ENCODE measurements at places on chromosomes 13 and 19. TPM values are rescaled to one million over a fixed set of nuclear protein-coding genes. Genes with fewer than 3 reads are reported as not detected.

DNA sequence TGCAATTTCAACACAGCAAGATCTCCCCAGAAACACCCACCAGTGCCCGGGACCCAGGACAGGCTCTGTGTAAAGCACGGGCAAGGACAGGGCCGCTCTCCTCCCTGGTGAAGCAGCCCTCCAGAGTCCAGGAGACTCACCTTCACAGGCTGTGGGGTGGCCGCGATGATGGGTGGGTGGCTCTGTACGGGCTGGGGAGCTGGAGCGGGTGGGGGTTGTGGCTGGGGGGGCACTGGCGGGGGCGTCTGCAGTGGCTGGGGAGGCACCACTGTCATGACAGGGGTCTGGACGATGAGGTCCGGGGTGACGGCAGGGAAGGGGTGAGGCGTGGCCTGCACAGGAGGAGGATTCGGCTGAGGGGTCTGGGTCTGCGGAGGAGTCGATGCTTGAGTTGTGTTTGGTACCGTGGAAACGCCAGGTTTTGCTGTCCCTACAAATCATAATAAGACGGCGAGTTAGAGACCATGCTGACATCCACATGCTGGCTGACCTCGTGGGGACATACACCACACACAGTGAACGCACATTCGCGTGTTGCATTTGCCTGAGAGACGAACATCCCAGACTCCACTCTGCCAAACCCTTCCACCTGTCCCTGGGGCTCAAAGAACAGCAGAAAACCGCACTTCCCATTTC is 33.1 kb upstream of the EPHX3 start:
- no peak for DNase-seq

DNA sequence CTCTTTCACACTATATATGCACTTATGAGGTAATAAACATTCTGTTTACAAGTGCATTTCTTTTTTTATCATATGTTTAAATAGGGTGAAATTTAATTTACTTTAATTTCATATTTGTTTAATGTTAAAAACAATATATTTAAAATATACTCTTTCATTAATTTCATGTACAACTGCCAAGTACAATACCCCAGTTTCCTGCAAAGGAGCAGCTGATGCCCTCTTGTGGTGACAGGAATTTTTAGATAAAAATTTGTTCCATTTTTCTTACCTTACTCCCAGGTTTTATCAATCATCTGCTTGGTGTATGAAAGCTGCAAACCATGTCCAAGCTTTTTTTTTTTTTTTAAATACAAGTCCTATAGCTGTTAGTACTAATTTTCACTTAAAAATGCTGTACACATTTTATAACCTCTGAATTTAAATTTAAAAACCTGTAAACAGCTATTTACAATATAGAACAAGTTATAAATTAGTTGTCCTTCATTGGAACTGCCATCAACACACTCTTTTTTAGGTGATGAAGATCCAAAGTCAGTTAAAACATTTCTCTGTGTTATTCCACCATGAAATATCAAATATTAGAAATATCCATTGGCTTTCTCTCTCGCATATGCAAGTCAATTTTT is 4.9 kb downstream of the PCDH20 start:
- peak; percentile 9 for DNase-seq

- no peak for DNase-seq
These were observed 203.8 kb upstream of the SLITRK6 start for GRCh38 chr13:86003029-86003428.

DNA sequence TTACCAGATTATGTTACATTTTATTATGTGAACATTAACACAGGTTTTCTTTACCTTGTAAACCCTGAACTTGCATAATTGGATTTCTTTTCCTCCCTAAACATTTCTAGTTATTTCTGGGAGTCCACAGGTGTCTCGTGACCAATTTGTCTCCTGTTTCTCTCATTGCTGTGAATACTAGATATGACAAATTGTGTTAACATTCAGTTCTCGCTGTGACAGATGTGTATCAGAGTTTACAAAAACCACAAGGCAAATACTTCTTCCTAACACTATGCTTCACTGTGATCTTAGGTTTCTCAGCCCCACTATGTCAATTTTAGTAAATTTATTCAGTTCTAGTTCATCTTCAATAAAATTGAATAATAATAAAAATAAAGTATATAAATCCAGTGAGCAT is 1554.9 kb downstream of the EFNB2 start:
- DNase-seq: no peak

DNA sequence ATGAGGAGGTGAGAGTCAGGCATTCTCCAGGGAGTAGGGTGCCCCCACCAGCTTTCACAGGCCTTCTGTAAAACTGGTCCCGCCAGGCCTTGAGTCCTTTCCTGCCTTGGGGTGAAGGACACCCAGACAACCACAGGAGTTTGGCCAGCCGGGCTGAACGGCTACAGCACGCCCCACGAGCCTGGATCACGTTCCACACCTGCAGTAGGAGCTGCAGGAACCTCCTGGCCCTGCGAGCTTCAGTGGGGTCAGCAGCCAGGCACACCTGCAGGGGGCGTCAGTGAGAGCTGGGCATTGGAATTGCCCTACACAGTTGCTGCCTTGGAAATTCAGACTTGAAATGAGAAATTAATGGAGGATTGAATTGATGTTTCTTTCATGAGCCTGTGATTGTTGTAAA is 45.7 kb downstream of the COL4A2 start:
- no peak for DNase-seq

DNA sequence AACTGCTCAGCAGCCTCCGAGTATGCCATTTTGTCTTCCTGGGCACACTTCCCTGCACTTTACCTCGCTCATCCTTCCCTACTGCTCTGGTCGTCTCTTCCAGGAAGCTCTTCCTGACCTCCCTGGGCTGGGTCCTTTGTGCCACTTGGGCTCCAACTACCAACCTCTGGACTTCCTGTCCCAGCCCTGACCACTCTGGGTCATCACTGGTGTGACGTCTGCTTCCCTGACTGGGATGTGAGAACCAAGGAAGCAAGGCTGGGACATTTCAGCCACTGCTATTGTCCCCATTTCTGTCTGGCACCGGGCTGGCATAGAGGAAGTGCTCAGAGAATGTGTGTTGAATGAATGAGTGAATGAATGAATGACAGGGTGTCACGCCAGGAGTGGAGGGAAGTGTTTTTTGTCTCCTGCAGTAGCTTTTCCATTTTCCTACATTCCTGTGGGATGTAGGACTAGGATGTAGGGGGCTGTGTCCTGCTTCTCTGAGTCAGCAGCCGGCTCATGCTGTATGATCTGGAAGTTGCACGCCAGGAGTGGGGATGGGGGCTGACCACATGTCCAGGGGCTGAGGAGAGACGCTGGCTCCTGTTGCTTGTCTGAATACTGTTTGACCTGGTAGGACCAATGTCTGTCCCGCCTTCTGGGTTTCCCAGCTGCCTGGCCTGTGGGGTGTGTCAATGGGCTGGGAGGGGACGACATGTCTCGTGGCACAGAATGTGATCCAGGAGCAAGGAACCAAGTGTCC is 14.7 kb downstream of the NOVA2 start:
- no peak for DNase-seq

DNA sequence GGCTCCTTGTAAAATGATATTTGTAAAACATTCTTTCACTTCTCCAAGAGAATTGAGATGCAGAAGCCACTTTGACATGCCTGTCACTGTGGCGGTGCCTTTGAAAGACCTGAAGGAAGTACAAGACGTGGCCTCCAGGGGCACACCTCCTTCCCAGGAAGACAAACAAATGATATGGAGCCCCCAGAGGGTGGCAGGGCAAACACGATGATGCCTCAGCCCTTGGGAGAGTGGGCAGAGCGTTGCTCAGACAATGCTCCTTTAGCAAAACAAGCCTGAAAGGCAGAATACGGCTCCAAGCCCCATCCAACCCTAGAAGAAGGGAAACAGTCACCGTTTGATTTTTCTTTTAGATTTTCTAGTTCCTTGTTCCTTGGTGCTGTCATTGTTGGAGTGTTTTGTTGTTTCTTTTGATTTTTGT is 9.2 kb upstream of the ATP12A start:
- DNase-seq: peak; percentile 20

DNA sequence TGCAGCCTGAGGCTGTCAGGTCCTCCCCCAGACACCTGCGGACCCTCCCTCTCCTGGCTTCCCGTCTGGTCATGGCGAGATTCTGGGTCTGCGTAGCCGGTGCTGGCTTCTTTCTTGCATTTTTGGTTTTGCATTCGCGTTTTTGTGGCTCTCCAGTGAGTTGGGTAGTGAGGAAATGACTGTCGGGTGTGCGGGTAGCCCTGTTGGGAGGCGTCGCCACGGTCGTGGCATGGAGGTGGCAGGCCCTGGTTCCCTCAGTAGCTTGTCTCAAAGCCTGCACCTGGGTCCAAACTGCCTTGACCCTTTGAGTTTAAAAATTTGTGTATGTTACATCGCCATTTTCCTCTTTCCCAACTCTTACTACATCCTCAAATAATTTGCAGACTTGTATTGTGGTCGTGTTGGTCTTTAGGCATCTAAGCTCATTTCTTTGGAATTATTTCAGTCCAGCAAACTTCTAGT is 344 bp downstream of the NHLRC3 start:
- peak; percentile 48 for DNase-seq

DNA sequence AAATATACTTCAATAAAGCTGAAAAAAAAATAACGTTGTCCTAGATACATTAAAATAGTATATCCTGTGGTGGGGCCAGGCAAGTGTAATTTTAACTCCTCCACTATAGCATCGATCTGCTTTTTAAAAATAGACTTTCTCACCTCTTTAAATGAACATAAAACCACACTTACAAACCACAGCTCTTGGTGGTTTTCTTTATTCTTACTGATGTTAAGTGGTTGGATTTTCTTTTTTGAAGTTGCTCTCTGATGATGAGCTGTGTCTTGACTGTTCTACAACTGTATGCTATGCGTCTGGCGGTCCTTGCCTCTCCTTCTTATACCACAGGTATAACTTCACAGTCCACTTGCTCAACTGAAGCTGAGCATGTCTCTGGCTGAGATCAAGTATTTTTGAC is 721.5 kb upstream of the KLHL1 start:
- DNase-seq: no peak

- peak; percentile 40 for DNase-seq
These were observed 121.2 kb upstream of the MLNR start for GRCh38 chr13:49098771-49099512.

The PCP2 gene
- not detected for total RNA-seq

The ZNF878 gene
- total RNA-seq: not detected

The C1QTNF9B gene
- 0.83 TPM for total RNA-seq

The ZNF611 gene
- total RNA-seq: 14.5 TPM

The SMIM24 gene
- total RNA-seq: not detected

The SYT3 gene
- total RNA-seq: not detected

The LRP3 gene
- 28.2 TPM for total RNA-seq
